Fibroblast of lung (primary cell): ENCODE measurements at places on chromosomes 6 and 20.

DNA sequence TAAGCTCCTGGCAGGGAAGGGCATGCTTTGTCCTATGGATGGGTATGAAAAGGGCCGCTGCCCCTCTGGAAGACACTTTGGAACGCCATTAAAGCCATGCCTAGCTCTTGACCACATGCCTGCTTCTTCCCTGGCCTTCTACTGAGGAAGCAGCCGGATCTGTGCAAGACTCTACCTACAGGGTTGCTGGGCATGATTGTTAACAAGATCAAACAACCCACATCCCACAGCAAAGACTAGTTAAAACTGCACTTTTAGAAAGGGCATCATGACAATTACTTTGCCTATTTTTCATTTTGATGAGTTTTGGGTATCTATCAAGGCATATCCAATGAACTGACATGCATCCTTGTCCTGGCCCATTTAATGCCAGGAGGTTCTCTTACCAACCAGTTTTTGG lies 25.5 kb downstream of the NSFL1C start:
- DNase-seq, result no peak

DNA sequence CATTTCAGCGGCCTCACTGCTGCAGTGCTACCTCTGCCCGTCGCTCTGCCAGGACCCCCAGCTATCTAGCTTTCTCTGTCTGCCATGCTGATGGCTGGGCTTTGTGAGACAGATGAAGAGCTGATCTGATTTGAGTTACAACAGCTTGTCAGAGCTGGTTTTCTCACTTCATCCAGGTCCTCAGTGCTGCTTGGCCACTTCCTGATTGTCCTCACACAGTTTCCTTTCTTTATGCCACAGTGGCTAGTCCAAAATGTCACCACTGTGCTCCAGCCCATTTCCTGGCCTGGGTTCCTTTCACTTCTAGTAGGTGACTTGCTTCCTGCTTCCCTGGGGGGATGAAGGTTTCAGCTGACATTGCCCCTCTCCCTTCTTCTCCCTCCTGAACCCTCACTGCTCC lies 35.4 kb downstream of the FNDC1 start:
- no peak for DNase-seq

DNA sequence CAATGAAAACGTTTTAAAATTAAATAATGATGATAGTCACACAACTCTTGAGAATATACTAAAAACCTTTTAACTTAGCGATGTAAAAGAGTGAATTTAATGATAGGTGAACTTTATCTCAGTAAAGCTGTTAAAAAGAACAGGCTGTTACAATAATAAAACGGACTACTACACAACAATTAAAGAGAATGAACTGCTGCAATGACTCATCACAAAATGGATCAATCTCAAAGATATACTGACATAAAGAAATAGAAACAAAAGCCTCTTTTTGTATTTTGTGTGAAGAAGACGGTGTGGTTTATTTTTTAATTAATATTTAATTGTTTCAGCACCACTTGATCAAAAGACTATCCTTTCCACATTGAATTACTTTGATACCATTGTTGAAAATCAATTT lies 352.4 kb upstream of the GJE1 start:
- no peak for DNase-seq

GRCh38 chr6:42471142-42471541 lies 19.4 kb upstream of the TRERF1 start:
- DNase-seq, result no peak

- DNase-seq, result no peak
Observed at GRCh38 chr6:169967687-169968086, 216.3 kb downstream of the ERMARD start.

- DNase-seq, result peak; percentile 64
Observed at GRCh38 chr6:12474167-12475140, 184.3 kb downstream of the EDN1 start.

DNA sequence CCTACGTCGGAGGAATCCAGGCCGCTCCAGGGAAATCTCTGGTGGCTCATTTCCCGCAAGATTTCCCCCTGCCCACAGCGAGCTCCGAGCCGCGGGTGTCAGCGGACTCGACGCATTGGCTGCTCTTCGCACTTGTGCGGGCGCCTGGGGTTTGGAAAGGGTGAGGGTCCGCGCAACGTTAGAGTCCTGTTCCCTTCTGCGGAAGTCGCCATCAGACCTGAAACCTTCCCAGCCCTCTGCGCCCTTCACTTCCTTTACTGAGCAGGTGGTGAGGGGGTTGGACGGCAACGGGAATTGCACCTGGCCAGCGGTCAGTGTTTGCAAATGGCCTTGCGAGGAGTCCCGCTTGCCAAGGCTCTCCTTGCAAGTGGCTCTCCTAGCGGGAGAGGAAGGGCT lies 8.4 kb downstream of the PAX1 start:
- DNase-seq, result no peak

DNA sequence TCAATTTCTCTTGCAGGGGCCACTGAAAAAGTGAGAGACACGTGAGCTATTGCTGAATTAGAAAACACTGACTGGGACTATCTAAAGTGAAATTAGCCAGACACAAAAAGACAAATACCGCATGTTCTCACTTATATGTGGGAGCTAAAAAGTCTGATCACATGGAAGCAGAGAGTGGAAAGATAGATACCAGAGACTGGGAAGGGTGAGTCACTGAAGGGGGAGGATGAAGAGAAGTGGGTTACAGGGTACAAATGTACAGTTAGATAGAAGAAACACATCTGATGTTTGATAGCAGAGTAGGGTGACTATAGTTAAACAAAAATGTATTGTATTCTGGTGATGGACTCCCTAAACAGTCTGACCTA lies 13.4 kb downstream of the CST3 start:
- DNase-seq, result peak; percentile 66

- DNase-seq, result peak; percentile 85
Observed at GRCh38 chr20:47872341-47872740, 87.1 kb upstream of the SULF2 start.

DNA sequence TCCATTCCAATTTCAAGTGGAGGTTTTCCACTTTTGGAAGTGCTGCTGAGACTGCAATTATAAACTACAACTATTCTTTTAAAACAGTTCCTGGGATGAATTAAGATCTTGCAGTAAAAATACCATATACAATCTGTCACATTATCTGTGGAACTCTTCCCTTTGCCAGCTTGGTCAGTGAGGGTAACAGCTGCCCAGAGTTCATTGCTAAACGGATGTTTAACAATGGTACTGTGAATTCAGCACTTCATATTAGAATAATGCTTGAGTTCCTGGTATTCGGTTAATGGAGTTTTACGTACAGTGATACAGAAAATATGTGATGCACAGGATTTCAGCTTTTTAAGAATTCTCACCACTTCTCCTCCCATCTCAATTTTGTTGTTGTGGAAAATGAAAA lies 51.5 kb downstream of the KCNS1 start:
- DNase-seq, result no peak

- DNase-seq, result no peak
Observed at GRCh38 chr6:122568350-122568749, 41.9 kb upstream of the PKIB start.

DNA sequence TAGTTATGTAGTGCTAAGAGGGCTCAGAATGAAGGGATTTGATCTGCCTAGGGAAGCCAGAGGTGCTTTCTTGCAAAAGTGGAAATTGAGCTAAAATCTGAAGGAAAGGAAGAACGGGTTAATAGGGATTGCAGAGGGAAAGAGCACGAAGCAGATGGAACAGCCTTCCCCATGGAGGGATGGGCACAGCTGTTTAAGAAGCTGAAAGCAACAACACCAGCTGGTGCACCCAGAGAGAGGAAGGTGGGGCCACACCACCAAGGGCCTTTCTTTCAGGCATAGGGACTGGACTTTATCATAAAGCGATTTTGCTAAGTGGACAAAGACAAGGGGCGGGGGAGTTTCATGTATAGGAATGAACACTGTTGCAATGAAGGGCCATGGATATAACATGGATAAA lies 65.8 kb upstream of the SNRPB2 start:
- DNase-seq, result no peak

- DNase-seq, result peak; percentile 76
Observed at GRCh38 chr6:3214898-3215297, 12.6 kb downstream of the TUBB2B start.

DNA sequence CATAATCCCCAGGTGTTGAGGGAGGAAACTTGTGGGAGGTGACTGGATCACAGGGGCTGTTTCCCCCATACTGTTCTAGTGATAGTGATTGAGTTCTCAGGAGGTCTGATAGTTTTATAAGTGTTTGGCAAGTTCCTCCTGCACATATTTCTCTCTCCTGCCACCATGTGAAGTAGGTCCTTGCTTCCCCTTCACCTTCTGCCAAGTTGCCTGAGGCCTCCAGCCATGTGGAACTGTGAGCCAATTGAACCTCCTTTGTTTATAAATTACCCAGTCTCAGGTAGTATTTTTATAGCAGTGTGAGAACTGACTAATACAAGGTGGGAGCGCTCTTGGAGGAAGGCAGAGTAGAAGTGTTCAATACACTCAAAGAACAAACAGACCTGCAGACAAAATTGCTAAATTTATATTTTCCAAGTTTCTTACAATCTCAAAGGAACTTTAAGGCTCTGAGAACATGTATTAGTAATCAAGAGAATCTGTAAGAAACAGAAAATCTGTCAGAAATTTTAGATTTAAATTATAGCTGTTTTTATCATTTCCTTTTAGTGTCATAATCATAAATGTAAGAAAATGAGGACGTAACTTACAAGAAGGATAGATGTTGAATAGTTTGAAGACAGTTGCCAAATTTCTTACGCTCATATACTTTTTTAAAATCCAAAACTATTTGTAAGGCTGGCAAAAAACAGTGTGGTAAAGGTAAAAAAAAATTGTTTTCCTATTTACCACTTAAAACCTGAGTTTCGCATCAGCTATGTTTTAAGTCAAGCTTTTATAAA lies 77.7 kb downstream of the ASCC3 start:
- no peak for DNase-seq

GRCh38 chr20:51411870-51412269 lies 130.6 kb downstream of the NFATC2 start:
- DNase-seq, result no peak

- no peak for DNase-seq
Observed at GRCh38 chr20:53243152-53243551, 271.0 kb downstream of the TSHZ2 start.

GRCh38 chr20:36856691-36857635 lies 19.0 kb upstream of the TLDC2 start:
- no peak for DNase-seq

GRCh38 chr6:145844933-145845540 lies 30.4 kb upstream of the FBXO30 start:
- DNase-seq, result no peak

DNA sequence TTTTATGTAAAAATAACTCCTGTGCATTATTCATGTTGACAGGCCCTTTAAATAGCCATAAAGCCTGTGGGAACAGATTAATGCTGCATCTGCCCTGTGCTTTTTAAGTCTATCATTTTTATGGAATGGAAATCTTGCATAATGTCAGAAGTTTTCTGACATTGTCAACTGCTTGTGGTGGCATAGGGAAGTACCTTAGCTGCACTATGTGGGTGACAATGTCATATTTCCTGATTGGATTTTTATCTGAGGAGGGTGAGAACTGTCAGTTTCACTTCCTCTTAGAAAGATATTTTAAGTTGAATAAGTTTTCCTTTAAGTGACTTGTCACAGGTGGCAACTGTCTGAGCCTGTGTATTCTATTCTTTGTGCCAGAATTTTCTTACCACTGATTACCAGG lies 267.9 kb downstream of the PLCB1 start:
- no peak for DNase-seq

- DNase-seq, result no peak
Observed at GRCh38 chr6:129994410-129994809, 24.0 kb upstream of the L3MBTL3 start.

- peak; percentile 36 for DNase-seq
Observed at GRCh38 chr6:147283460-147283859, 79.2 kb downstream of the STXBP5 start.

DNA sequence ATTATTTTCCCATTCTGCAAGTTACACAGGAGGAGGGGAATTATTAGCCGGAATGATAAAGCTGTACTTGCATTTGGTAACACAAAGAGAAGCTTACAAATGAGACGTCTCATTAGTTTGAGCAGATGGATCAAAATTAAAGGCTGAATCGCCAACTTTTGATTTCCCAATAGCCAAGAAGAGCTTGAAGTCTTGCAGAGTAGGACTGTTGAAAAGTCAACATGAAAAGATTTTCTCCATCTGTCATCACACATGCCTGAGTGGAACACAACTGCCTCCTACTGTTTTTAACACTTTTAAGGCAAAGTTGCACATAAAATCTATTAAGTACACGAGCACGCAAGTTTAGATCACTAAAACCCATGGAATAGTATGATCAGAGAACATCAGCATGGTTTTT lies 176.2 kb downstream of the ASCC3 start:
- DNase-seq, result no peak

- DNase-seq, result peak; percentile 91
Observed at GRCh38 chr20:39849664-39850063, 839.4 kb downstream of the MAFB start.

GRCh38 chr20:44471481-44471882 lies 4.2 kb upstream of the TTPAL start:
- peak; percentile 40 for DNase-seq

DNA sequence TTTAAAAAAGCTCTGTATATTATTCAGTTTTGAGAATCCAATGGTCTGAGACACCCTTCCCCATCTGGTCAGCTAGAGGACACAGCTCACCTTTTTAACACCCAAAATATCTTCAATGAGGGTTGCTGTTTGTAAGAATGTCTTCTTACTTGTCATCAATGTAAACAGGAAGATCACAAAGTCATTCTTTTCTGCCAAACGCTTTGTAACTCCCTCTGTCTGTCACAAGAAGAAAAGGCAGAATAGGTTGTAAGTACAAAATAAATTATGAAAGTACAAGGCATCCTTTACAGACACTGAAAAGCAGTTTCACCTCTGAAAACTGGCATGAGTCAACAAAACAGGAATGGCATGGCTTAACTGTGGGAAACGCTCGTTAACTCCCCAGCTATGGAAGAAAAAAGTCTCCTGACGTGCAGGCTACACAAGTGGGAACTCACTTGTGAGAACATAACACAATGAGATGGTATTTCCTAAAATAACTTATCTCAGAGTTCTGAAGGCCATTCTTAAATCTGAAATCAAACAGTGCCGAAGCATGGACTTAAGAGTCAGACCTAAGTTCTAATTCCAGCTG lies 42.7 kb downstream of the TRPC4AP start:
- peak; percentile 42 for DNase-seq

- peak; percentile 87 for DNase-seq
Observed at GRCh38 chr6:111427341-111428116, 55.5 kb downstream of the REV3L start.

- no peak for DNase-seq
Observed at GRCh38 chr6:95658886-95659285, 81.6 kb downstream of the MANEA start.

- no peak for DNase-seq
Observed at GRCh38 chr6:118905851-118906250, 11.9 kb downstream of the ASF1A start.

DNA sequence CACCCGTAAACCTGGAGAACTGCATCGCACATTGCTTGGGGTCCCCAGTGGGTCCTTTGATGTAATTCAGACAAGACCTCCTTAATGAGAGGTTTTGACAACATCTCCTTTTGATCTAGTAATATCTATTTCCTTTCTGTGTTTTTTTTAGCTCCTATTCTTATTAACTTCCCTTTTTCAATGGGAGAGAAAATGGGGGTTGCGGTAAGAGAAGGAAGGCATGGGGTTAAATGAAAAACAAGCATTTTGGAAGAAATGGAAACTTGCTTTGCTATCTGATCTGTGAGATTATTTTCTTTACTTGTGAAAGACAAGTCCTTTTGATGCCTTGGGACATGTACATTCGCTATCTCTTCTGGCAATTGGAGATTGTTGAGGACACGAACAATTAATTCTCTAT lies 418.6 kb upstream of the MAN1A1 start:
- DNase-seq, result no peak
